ENCODE measurements at places on chromosomes 13 and 19.

DNA sequence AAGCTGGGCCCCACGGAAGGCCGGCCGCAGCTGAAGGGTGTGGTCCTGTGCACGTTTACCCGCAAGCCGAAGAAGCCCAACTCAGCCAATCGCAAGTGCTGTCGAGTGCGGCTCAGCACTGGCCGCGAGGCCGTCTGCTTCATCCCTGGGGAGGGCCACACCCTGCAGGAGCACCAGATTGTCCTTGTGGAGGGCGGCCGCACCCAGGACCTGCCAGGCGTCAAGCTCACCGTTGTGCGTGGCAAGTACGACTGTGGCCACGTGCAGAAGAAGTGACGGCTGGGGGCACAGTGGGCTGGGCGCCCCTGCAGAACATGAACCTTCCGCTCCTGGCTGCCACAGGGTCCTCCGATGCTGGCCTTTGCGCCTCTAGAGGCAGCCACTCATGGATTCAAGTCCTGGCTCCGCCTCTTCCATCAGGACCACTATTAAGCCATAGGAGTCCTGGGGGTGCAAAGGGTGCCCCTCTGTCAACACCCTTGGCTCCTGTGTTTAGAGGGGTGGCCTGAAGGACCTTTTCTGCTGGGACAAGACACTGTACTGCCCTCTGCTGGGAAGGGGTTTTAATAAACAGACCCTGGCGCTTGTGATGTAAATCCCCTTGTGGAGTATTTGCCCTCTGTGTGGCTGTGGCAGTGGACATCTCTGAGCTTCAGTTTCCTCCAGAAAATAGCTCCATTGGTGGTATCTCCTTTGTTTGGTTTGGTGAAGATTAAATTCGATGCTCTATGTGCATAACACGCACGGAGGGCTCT, 1.9 kb downstream of the MRPS12 start:
- no peak for DNase-seq

- no peak for DNase-seq
Measured at GRCh38 chr19:38993271-38993670, 17.7 kb upstream of the FBXO17 start.

GRCh38 chr13:21435687-21436151, 23.4 kb downstream of the ZDHHC20 start:
- DNase-seq, result peak; percentile 17

DNA sequence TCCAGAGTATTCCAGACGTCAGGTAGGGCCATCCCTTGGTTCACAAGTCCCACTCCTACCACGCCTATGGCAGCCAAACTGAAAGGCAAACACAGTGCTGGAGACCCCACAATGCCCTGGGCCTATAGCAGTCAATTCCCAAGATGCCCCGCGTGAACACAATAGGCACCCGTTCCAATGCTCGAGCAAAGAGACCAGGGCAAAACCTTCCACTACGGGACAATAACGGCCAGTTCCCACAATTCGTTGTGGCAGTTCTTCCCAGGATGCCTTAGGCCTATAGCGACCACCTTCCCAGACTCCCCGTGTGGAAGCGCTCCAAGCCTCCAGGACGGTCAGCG, 538 bp downstream of the ZNF428 start:
- no peak for DNase-seq

DNA sequence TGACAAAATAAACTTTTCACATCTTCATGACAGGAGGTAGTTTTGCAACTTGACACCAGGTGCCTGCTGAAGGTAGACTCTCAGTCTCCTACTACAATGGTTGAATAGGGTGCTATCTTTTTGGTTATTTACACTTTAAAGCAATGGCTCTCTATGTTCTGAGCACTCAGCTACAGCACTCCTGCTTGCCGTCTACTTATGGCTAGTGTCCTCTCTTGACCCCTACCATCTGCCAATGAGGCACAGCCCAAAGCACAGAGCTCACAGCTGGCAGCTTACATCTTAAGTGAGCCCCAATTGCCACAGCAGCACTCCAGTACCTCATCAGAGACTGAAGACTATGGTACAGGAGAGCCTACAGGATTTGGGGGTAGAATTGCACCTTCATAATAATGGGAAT, 11.4 kb downstream of the ZNF708 start:
- no peak for DNase-seq

- DNase-seq, result no peak
Measured at GRCh38 chr13:79538757-79539156, 57.8 kb downstream of the NDFIP2 start.

GRCh38 chr13:75596657-75597182, 39.4 kb upstream of the LMO7 start:
- no peak for DNase-seq

- DNase-seq, result no peak
Measured at GRCh38 chr13:46797501-46798237, 708 bp upstream of the ESD start.

- no peak for DNase-seq
Measured at GRCh38 chr19:46124638-46125115, at the start of gene IGFL3. Gene IGFL3, minus strand, starts transcription at chr19:46124688. Its CDS starts 39 bp downstream, at chr19:46124649.

- no peak for DNase-seq
Measured at GRCh38 chr19:10138879-10139795, 19.4 kb upstream of the EIF3G start.

DNA sequence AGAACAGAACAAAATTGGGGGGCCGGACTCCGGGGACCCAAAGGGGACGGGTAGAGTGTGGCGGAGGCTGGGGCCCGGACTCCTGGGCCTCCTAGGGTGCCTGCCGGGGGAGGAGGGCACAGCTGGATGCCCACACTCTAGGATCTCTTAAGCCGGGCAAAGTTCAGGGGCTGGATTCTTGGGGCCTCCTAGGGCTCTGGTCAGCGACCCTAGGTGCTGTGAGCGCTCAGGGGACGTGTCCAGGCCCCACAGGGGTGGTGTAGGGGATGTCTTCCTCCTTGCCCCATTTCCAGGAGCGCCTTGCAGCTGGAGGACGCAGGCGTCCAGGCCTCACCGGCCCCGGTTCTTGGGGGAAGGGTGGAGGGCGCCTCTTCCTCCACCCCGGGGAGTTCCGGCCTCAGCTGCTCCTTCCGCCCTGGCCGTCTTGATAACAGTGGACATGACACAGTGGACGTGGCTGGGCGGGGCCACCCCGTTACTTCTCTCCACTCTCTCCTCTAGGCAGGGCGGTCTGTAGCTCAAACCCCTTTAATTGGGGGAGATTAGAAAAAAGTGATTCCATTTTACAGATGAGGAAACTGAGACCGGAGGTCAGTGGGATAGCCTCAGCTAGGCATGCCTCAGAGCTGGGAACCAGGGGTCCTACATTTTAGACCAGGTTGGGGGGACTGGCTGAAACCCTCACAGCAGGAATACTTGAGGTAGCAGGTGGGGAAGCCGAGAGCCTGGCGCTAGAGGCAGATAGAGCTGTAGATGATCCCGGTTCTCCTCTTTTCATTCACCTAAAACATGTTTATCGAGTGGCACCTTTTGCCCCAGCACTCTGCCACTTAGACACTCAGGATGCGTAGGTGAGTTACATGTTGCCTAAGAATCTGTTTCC, 705 bp downstream of the STXBP2 start:
- DNase-seq, result no peak

- no peak for DNase-seq
Measured at GRCh38 chr13:50893211-50893852, 16.3 kb upstream of the RNASEH2B start.

DNA sequence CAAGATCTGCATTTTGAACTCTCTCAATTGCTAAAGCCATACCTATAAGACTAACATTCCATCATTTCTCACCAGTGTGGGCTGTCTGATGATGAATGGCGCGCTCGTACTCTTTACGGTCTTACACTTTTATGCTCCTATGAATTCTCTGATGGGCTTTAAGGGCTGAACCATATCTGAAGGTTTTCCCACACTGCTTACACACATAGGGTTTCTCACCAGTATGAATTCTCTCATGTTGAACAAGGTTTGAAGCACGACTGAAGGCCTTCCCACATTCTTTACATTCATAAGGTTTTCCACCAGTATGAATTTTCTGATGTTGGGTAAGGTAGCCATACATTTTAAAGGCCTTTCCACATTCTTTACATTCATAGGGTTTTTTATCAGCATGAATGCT, 18.8 kb upstream of the ZNF607 start:
- DNase-seq, result no peak

DNA sequence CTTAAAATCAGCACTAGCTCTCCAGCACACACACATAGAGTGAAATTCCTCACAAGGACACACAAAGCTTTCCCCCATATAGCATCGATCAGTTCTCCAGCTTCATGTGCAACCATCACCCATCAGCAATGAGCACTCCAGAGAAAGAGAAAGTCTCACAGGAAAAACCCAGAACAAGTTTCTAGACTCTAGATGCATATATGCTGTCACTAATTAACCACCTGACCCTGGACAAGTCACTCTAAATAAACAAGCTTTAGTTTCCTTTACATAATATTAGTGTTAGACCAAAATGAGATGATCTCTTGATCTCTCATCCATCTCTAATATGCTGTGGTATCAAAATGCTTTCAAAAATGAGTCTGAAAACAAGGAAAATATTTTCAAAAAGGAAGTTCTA, 81.2 kb downstream of the TBC1D4 start:
- no peak for DNase-seq

- peak; percentile 30 for DNase-seq
Measured at GRCh38 chr19:33302175-33302973, at the start of gene CEBPA. Gene CEBPA, minus strand, starts transcription at chr19:33302534. Its CDS starts 120 bp downstream, at chr19:33302414.

DNA sequence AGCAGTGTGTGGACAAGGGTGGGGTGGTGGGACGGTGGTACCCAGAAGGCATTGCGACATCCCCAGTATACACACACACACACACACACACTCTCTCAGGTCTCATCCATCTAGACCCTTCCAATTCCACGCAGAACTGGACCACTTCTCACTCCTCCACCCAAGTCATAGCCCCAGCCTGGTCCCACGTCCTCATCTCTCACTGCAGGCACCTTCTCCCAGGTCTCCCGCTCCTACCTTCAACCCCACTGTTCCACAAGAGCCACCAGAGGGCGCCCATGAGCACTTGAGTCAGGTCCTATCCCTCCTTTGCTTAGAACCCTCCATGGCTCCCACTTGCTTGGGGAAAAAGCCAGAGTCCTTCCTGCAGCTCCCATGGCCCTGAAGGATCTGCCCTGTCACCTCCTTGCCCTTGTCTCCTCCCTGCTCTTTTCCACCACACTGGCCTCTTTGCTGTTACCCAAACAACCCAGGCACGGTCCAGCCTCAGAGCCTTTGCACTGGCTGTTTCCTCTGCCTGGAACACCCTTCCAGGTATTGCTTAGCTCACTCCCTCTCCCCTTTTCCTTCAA, 62.6 kb downstream of the IER2 start:
- peak; percentile 47 for DNase-seq

DNA sequence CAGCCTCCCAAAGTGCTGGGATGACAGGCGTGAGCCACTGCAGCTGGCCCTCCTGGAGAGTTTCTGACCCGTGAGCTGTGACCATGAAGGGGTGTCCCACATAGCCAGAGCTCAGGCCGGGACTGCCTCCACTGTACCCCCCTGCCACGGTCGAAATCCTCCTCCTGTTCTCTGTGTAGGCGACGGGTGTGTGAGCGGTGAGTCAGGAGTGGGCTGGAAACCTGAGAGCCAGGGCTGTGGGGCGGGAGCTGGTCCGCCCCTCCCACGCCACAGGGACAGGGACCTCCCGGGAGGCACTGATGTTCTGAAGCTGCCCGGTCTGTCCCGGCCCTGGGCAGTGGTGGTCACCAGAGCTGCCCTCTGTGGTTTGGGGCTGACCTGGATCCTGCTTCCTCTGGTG, 3.9 kb downstream of the WDR18 start:
- DNase-seq, result no peak

DNA sequence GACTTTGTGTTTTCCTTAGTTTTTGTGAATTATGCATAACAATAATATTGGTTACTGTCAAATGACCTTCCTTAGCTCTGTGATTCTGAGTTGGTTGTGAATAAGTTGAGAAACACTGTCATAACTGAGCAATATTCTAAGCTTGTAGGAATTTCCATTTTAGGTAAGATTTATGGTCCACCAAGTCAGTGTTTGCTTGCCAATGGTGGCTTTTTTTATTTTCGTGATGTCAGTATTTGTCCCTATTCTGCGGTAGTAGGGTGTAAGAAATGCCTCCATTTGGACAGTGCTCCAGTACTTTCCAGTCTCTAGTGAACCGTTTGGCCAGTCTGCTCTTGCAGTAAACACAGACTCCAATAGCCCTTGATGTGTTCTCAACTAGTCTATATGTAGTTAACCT, 94.7 kb downstream of the FRY start:
- DNase-seq, result no peak

DNA sequence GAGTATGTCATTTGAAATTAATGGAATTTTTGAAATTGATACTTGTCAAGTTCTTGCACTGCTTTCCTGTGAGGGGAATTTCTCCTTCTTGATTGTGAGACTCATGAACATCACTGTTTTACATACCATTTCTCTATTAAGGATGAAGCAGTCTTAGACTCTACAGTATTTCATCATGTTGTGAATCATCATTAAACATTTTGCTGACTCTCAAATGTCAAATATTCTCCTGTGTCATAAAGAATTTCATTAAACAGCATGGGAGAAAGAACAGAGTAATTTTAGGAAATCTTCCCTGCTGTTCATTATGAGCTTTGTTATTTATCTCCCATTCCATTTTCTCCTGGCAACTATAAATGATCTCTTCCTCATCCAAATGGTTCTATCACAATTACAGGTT, 729.0 kb downstream of the PCDH9 start:
- no peak for DNase-seq

DNA sequence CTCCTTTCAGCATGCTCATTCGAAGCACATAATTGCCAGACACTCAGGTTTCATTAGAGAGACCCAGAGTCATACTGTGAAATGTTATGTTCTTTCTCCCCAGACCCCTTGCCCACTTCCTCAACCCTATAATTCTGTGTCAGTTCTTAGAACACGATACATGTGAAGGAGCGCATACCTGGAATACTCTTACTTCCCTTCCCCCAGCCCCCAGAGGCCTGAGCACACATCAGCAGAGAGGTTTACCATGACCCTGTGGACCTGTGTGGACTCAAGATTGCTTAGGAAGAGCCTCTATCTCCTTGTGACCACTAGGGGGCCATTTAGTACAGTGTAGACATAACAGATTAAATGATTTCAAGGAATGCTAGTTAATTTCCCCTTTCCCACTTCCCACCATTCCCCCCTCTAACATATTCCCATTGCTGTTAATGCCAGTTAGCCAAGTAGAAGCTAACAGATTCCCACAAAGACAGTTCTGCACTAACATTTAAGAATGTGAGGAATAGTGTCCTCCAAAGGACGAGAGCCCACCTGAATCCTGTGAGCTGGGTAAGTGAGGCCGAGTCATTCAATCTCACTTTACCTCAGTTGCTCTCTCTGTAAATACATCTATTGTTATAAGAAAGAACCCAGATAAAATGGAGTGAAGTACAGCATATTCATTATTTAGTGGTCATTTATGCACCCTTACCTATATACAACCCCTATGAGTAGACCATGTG, 154.2 kb upstream of the MAB21L1 start:
- DNase-seq, result no peak

DNA sequence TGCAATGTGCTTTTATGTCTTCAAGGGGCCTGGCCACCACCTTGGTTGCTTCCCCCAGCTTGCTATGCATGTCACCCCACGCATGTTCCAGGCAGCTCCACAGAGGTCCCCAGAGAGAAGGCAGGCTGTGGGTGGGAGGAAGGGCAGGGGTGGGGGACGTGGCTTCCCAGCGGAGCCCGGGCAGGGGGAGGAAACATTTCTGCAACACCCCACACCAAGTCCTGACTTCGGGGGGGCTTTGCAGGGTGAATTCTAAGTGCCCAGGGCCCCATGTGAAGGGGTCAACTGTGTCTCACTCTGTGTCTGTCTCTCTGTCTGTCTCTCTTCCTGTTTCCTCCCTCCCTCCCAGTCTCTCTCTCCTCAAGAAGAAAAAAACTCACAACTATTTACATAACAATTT, 39.6 kb downstream of the LTBP4 start:
- DNase-seq, result no peak

Data from stimulated activated CD4-positive, alpha-beta T cell treated with anti-CD3 and anti-CD28 coated beads, Interleukin-1b, Interleukin-23, amount 100 ng/mL, for 24 hours (primary cell).